ENCODE measurements at places on chromosomes 1 and 21.
A peak's percentile ranks its signal among the peaks of the same experiment; 100 is the strongest.

DNA sequence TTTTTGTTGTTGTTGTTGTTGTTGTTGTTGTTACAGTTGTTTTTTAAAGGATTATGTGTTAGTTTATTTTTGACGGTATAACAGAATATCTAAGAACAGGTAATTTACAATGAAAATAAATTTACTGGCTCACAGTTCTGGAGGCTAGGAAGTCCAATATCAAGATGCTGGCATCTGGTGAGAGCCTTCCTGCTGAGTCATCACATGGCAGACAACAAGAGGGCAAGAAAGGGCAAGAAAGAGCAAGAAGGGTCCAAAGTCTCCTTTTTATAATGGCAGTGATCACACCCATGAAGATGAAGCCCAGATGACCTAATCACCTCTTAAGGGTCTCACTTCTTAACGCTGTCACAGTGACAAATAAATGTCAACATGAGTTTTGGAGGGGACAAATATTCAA lies 142.1 kb downstream of the NEGR1 start:
- no peak for DNase-seq

DNA sequence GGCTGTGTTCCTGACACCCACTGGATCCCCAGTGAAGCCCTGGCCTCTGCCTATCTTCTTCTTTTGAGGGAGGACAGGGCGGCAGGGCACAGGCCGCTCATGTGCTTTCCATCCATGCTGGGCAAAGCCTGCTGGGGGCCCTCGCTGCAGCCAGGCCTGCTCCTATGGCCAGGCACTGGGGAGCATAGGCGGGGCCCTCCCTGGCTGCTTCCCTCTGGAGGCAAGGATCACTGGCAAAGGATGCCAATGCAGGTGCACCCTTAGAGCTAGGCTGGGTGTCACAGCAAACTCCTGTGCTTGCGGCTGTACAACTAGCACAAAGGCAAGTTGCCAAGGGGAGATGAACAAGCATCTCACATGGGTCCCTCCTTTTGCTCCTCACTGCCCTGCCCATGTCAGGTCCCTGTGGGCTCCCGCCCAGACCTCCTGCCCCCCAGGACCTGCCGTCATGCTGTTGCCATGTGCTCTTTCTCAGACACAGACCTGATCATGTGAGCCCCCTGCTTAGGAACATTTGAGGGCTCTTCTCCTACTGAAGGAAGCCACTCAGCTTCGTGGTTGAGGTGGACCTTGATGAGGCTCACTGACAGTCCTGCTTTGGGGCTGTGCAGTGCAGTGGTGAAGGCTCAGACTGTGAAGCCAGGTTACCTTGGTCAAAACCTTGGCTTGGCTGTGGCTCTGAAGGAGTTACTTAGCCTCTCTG lies 393.6 kb downstream of the PTPRU start:
- no peak for DNase-seq

DNA sequence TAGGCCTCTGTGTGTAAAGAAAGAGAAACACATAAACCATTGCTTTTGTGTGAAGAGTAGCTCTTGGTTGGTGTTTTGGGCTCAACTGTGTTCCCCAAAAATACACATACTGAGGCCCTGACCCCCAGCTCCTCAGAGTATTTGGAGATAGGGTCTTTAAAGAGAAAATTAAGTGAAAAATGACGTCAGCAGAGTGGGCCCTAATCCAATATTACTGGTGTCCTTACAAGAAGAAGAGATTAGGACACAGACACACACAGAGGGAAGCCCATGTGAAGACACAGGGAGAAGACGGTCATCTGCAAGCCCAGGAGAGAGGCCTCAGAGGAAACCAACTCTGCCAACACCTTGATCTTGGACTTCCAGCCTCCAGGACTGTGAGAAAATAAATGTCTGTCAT lies 76.9 kb upstream of the PGBD5 start:
- no peak for DNase-seq

- no peak for DNase-seq
Observed at GRCh38 chr1:169904834-169905233, 11.1 kb upstream of the SCYL3 start.

DNA sequence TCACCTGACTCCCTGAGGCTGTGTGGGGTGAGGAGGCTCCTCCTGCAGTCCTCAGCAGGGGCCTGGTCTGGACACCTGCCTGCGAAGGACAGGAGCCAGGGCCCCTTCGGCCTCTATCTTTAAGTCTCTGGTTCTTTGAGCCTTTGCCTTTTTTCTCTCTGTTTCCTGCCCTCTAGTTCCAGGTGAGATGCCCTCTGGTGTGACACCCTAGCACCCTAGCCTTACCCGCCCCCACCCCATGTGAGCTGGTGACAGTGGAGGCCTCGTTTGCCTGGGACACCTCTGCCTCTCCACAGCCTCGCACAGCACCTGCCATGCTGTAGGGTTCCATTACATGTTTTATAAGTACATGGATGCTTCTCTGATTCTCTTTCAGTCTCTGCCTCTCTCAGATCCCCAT lies 47.3 kb downstream of the DDX20 start:
- DNase-seq = no peak

DNA sequence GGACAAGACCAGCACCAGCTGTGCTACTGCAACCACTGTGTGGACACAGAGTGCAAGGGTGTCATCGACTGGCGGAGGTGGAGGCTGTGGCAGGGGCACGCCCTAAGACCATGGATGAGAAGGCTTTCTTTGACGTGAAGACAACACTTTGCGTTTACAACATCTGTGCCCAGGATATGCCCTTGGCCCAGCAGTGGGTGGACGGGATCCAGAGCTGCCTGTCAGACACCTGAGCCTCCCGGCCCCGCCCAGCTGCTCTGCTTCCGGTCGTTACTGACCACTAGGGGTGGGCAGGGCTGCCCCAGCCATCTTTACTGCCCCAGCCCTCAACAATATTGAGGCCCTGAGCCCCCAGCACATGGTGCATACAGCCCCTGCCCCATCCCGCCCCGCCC lies 21.4 kb upstream of the NPPB start:
- no peak for DNase-seq

DNA sequence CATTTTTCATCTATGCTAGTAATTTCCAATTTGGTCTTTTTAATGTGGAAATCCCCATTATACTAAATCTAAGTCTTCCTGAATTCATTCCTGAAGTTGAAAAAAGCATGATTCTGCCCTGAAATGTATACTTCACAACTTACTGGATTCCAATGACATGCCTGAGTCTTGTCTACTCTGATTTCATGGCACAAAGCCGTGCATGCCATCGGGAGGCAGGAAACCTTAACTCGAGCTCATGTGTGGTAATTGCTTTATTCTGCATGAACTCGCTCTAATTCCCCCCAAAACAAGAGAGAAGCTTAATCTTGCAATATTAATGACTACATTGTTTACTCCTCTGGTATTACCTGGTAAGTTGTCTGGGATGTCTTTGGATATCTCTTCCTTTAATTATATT lies 39.6 kb upstream of the PBX1 start:
- no peak for DNase-seq

- peak; percentile 51 for DNase-seq
Observed at GRCh38 chr1:9628541-9629444, 22.7 kb upstream of the PIK3CD start.

DNA sequence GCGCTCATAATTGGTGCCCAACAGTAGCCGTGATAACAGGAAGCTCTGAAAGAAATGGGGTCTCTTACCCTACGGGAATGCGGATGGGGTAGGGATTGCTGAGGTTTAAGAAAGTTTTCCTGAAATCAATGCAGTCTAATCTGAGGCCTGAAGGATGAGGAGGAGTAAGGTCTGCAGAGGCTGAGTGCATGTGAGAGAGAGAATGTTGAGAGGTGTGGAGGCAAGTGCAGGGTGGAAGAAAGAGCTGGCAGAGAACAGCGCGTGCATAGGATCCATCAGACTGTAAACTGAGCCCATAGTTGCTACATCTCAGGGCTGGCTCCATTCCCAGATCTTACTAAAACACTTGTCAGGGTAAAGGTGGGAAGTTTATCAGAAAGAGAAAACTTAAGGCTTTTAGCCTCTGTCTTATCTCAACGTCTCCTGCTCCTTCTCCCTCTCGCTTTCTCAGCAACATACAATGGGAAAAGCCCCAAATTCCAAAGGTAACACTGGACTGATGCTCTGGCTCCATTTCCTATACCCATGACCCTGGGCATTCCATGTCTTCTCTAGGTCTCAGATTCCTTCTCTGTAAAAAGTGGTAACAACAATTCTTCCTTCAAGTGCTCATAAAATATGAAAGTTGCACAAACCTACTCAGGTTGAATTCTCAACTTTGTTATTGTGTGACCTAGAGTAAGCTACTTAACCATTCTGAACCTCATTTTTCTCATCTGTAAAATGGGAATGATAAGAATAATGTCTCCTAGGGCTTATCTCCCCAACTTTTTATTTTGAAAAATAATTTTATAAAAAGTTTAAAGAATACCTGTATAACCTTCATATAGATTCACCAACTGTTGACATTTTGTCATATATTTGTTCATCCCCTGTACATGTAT lies 75.2 kb downstream of the SH3GLB1 start:
- no peak for DNase-seq

GRCh38 chr1:35371506-35371905 lies 103.0 kb downstream of the ZMYM4 start:
- no peak for DNase-seq

DNA sequence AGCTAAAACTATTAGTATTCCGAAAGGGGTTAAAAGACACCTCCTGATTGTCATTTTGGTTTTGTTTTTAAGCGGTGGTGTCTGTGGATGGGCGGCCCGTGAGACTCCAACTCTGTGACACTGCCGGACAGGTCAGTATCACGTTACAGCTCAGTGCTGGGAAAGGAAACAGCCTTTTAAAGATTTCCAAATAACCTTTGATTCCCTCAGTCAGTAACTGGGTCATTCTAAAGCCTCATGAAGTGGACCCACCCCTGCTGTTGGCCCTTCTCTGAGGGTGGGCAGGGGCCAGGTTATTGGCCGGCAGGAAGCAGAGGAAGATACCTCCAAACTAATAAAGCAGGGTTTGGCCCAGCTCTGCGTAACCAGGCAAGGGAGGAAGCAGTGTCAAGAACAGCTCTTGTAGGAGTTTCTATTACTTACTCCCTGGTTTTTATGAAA lies 2.3 kb downstream of the RHOU start:
- no peak for DNase-seq

- no peak for DNase-seq
Observed at GRCh38 chr1:7322283-7322785, 448.8 kb upstream of the VAMP3 start.

GRCh38 chr1:100794748-100795645 lies 75.5 kb downstream of the VCAM1 start:
- no peak for DNase-seq

- no peak for DNase-seq
Observed at GRCh38 chr1:30460661-30461060, 262.7 kb downstream of the MATN1 start.

- DNase-seq = no peak
Observed at GRCh38 chr1:89425056-89425455, 61.2 kb downstream of the GBP6 start.

GRCh38 chr1:183323849-183324683 lies 94.1 kb downstream of the NMNAT2 start:
- DNase-seq = no peak

DNA sequence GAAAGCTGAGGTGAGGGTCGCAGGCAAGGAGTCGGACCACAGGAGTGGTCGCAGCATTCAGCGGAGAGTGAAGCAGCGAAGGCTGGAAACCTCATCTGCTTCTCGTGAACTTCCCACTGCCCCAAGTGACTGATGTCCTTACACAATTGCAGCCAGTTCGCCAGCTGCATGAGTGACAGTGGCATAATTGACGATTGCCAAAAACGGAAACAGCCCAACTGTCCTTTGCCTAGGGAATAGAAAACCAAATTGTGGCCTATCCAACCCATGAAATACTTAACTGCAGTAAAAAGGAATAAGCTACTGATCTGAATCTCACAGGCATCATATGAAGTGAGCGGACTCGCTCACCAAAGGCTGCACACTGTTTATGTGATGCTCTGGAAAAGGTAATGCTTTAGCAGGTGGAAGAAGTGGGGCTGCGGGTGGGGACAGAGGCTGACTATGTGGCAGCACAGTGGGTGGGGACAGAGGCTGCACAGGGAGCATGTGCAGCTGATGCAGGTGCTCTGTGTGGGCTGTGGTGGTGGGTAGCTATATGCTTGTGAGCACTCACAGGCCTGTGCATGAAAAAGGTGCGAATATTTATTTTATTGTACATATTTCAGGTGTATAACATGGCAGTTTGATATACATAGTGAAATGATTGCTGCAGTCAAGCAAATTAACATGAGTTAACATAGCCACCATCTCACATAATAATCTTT lies 4.2 kb upstream of the NLRP3 start:
- DNase-seq = no peak

DNA sequence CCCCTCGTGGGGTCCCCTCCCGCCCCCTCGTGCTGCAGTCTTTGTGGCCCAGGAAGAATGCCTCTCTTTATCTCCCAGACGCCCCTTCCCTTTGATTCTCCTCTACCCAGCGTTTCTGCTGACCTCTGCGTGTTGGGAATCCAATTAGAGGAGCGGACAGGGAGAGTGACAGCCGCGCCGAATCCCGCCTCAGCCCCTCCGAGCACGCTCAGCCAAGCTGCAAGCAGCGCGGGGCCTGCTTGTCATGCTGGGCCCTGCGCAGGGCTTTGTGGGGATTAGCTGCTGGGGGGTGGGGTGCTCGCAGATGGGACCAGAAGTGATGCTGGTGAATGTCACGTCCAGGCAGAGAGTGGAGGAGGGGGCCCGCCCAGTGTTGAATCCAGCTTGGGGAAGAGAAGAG lies 91.1 kb downstream of the EPHB2 start:
- DNase-seq = no peak

- DNase-seq = no peak
Observed at GRCh38 chr1:21100481-21100921, 76.2 kb downstream of the EIF4G3 start.
